ENCODE measurements at places on chromosomes 5 and 9.
A peak's percentile ranks its signal among the peaks of the same experiment; 100 is the strongest.

GRCh38 chr5:15702102-15702501 is 202.1 kb downstream of the FBXL7 start:
- DNase-seq, result no peak

GRCh38 chr9:77450085-77450475 is 198.0 kb downstream of the GNA14 start:
- no peak for DNase-seq

DNA sequence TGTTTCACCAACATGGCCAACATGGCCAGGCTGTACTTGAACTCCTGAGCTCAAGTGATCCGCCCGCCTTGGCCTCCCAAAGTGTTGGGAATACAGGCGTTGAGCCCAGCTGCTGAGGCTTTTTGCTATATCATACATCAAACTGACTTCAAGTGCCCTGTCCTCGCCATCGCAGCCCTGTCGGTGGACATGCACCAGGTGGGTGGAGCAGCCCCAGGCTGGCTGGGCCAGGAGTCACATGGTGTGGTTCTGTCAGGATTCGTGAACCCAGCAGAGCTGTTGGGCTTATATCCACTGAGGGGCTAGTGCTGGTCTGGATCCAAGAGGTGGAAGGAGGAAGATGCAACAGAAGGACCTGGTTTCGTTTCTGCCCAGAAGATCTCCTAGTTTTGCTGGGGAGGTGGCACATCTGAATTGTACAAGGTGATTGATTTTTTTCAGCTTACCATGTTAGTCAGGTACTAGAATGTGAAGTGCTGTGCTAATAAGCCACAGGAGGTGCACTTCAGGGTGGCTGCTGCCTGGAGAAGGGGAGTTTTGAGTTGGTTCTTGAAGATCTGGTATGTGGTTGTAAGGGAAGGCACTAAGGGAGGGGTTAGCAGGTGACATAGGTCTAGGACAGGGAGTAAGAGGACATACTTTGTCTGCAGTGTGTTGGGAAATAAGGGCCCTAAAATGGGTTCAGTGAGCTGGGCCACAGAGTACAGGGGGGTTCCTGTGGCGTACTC is 16.1 kb downstream of the PCBD2 start:
- DNase-seq, result no peak

GRCh38 chr9:131546336-131547084 is 1.2 kb downstream of the PRRT1B start:
- no peak for DNase-seq

GRCh38 chr5:138946241-138946623 is 71.1 kb upstream of the LRRTM2 start:
- peak; percentile 76 for DNase-seq

GRCh38 chr5:10461904-10462555 is 20.4 kb downstream of the ROPN1L start:
- DNase-seq, result no peak

- no peak for DNase-seq
These were observed 29.6 kb upstream of the BOD1 start for GRCh38 chr5:173645890-173646574.

- DNase-seq, result no peak
These were observed 70.3 kb downstream of the DAB2IP start for GRCh38 chr9:121721770-121722169.

DNA sequence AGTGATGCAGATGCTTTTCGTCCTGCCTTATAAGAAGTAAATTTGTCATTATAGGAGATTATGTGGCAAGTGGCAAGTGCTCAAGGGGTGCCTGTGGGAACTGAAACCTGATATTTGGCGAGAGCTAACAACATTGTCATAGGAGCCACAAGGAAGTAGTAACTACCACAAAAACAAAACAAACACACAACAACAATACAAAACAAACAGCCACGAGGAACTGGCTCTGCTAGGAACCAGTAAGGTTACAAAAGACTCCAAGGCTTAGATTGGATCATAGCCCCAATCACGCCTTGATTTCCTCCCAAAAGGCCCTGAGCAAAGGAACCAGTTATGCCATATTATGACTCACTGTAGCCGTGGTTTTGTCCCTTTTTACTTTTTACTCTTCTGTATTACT is 1045.2 kb downstream of the CDH12 start:
- no peak for DNase-seq

DNA sequence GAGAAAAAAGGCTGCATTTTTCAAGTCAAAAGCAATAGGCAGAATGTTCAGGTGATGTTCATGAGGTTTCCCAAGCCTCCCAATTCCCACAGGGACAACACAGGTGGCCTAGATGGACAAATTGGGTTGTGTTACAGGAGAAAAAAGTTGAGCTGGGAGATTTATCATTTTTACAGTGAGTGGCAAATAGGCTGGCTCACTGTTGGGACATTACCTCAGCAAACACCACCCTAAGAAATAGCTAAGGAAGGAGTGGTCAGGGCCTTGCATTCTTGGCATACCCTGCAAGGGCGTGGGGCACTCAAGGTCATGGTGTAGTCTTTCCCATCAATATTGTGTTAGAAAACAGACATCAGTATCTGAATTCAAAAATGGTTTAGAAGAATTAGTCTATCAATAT is 23.3 kb upstream of the CPLANE1 start:
- DNase-seq, result no peak

- DNase-seq, result no peak
These were observed 21.6 kb upstream of the TRIO start for GRCh38 chr5:14121552-14121951.

- no peak for DNase-seq
These were observed 23.3 kb upstream of the TRMT10B start for GRCh38 chr9:37730256-37730655.

DNA sequence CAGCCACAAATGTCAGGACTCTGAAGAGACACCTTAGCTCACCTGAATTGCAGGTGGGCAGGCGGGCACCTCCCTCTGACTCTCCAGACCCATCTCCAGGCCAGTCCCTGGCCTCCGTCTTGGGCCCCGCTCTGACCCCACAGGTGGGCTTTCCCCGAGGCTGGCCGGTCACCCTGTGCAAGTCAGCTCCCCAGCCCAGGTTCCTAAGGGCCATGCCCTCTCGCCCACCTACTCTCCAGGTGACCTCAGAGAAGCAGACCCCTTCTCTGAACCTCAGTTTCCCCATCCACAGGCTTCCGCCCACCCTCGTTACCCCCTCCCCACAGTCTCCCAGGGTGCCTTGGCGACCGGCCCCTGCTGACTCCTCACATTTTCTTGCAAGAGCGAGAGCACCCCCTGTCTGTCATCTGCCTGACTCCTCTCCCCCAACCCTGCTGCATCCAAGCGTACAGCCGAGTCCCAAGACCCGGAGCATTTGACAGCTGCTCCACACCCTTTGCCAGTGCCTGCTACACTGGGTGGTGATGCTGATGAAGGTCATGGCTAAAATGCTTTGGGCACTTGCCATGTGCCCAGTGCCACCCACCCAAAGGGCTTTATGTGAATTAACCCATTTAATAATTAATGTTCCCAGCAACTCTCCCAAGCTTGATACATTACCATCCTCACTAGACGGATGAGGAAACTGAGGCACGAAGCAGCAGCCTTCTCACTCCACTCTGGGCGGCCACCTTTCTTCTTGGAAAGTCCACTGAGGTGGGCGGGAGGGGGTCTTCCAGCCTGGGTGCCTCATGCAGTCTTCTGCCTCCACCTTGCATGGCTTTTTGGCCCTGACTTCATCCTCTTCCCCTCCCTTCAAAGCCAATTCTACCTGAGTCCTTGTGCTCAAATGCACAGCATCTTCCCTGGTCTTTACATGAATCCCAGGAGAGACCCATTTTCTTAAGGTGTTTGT is 51.1 kb upstream of the ORM1 start:
- DNase-seq, result peak; percentile 34

GRCh38 chr5:8686707-8687106 is 817.8 kb downstream of the MTRR start:
- DNase-seq, result peak; percentile 26

- no peak for DNase-seq
These were observed 69.9 kb upstream of the LMNB1 start for GRCh38 chr5:126707080-126707479.

- no peak for DNase-seq
These were observed 408.7 kb downstream of the TLE4 start for GRCh38 chr9:79980432-79980831.

DNA sequence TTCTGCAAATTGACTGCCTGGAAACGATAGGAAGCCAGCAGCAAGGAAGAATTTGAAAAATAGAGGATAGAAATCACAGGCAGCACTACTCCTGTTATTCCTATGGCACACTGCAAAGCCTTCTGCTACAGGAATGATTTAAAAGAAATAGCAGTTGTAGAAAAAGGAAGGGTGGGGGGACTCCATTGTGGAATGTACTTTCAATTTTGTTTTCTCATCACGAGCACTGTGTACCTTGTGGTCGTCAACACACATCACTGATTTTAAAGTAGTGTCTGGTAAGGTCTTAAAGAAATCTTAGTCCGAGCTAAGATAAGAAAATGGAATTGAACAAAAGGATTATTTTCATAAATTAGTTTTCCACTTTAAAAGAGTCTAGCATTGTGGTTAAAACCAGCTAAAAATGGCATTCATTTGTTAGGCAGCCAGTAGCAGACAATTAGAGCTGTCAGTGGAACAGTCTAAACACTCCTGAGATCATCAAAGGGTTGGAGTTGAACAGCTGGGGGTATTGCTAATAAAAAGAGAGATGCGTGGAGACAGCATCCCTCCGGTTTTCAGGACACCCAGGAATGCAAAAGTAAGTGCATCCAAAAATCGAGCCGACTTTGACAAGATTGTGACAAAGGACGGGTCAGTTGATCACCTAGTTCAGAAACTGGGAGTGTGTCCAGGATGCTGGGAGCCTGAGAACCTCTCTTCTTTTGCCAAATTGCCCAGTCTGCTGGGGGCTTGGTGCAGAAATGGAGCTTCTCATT is 97.8 kb upstream of the WWC1 start:
- DNase-seq, result no peak

DNA sequence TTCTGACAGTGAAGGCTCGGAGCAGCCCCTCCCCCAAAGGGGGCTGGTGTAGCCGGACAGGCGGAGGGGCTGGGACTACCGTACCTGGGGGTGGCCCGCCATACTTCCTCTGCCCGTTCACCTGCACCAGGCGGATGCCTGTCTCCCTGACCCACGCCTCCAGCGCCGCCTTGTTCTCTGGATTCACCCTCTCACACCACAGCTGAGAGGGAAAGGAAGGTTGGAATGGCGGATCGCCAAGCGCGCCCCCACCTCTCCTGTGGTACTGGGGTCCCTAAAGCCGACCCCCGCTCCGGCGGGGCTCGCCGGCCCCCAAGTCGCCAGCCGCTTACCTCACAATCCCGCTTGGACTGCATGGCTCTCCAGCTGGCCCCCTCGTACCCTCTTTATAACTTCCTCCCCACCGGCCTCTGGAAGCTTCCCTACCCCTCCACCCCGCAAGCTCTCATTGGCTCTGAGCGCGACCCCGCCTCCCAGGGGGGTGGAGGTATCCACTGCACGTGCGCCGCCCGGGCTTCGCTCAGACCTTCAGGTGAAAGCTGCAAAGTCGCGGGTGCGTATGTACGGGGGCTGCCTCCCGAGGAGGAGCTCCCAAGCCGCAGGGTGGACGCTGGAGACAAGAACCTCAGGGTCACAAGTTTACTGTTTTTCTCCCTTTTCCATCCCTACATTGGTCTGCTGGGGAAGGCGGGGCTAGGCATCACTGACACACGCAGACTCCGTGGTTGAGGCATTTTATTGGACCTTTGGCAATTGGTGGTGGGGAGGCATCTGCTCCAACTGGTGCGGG is at the start of gene DND1:
Gene DND1, minus strand, starts transcription at position 390 of the 790 bp plus-strand sequence. Its CDS starts 34 bp downstream, at position 356.
- no peak for DNase-seq

GRCh38 chr5:138650196-138650595 is 75.0 kb upstream of the HSPA9 start:
- no peak for DNase-seq

GRCh38 chr5:144583541-144584449 is 413.1 kb downstream of the KCTD16 start:
- no peak for DNase-seq

DNA sequence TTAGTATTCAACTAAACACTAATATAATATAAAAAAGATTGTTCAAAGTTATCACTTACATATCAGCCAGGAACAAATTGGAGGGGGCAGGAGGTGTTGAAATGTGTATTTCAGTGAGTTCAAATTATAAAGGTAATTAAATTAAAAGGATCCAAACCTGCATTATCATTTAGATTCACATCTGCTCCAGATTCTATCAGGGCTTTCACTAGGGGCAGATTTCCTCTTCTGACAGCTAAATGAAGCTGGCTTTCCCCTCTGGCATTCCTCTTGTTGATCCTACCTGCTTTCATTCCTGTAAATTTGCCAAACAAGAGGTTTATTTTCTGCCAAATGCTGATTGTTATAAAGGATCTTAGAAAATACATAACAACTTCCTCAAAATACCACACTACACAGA is 86.3 kb upstream of the GCNT4 start:
- DNase-seq, result no peak

GRCh38 chr5:60649288-60649917 is 50.6 kb downstream of the DEPDC1B start:
- DNase-seq, result peak; percentile 20

- no peak for DNase-seq
These were observed 6.7 kb downstream of the ALDOB start for GRCh38 chr9:101428909-101429308.

GRCh38 chr5:124952079-124952478 is 205.6 kb upstream of the ZNF608 start:
- DNase-seq, result no peak

GRCh38 chr5:132190161-132190817 is 37.4 kb downstream of the P4HA2 start:
- peak; percentile 67 for DNase-seq

DNA sequence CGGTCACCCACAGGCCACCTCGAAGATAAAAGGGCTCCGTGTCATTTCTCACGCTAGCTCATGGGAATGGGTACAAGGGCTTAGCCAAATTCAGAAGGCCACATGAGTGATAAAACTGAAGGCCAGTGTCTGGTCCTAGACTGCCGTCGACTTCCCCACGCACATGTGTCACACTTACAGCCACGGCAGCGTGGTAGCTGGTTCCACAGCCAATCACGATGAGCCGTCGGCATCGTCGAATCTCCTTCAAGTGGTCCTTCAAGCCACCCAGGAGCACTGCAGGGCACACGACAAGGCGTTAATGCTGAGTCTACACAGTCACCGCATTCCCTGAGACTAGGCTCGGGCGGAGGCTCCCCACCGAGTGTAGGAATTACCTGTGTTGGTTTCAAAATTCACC is 24.7 kb upstream of the MAPK9 start:
- DNase-seq, result no peak

DNA sequence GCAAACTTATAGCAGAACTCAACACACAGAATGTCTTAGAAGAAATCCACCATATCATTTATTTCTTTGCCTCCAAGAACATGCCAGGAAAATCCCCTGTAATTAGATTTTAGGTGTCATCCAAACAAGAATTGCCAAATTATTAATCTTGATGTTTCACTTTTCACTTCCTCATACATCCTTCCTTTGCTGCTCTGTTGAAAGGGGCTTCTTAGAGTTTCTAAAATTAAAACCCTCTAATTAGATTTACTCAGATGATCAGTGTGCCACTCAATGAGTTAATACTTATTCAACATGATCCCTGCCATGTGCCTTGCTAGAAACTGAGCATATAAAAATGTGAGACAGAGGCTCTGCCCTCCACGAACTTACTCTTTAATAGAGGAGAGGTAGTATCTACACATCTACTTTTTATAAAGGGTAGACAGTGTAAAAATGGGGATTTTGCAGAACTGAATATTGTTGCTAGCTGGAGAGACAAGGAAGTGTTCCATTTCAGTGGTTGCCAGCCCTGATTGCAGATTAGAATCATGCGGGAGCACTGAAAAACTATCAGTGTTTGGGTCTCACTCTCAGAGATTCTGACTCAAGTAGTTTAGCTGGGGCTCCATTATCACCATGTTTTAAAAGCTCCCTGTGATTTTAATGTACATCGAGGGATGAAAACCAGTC is 498.4 kb downstream of the TLE4 start:
- DNase-seq, result no peak

- no peak for DNase-seq
These were observed 160.9 kb upstream of the NR3C1 start for GRCh38 chr5:143564417-143564816.
